Glomerular endothelial cell (primary cell): ENCODE measurements at places on chromosomes 3 and 15.
A peak's percentile ranks its signal among the peaks of the same experiment; 100 is the strongest.

GRCh38 chr15:68469162-68470048, 37.4 kb upstream of the ITGA11 start:
- no peak for DNase-seq

GRCh38 chr3:122992676-122993075, 34.9 kb downstream of the SEMA5B start:
- DNase-seq = no peak

DNA sequence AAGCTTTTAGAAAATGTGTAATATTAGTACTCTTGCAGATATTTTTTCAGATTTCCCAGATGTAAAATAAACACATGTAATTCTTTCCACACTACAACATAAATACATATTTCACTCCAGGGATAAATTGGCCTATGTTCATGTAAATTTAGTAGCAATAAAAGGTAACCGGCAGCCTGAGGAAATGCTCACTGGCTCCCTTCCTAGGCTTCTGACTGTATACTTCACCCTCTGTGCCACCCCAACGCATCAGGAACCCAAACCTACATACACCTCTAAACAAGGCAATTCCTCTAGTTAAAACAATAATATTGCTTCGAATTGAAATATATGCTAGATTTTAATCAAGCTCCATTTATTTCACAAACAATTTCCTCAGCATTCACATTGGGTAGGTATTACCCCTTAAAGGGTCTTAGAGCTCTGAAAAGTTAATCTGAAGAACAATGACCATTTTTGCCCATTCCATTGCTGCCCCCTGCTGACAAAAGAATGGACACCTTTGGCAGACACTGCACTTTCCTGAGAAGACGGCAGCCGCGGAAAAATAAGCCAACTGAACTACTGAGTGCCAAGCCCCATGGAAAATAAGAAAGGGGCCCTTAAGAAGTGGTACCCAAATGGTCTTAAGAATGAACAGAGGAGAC, 212.5 kb downstream of the OSBPL10 start:
- peak; percentile 48 for DNase-seq

DNA sequence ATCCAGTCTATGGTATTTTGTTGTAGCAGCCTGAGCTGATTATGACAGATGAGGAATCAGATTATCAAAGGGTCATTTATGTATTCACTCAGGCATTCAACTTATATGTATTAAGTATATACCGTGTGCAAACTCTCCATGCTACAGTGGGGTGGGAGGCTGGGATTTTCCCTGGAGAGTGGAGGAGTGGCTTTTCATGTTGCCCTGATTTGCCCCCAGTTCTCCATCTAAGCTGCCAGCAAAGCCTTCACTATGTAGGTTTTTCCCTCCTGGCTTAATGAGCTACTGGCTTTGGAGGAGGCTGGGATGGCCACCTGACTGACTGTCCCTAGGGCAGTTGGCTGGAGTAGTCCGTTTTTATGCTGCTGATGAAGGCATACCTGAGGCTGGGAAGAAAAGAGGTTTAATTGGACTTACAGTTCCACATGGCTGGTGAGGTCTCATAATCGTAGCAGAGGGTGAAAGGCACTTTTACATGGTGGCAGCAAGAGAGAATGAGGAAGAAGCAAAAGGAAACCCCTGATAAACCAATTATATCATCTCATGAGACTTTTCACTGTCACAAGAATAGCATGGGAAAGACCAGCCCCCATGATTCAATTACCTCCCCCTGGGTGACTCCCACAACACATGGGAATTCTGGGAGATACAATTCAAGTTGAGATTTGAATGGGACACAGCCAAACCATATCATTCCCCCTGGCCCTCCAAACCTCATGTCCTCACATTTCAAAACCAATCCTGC, 253.9 kb downstream of the RPLP1 start:
- no peak for DNase-seq

DNA sequence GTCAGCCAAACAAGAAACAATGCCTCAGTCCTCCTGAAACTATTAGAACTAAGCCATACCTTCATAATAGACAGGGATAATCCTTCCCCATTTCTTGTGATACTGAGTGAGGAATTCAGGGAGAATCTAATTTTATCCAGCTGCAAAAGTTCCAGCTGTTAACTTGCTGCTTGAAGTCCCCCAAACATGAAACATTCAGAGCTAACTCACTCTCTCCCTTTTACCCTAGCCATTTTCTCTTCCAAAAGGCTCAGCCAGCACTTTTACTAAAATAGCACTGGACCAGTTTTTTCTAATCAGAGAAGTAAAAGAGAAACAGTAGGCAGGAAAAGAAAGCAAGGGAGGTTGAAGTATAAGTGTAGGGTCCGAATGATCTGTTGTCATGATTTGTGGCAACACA, 268.1 kb downstream of the TAFA4 start:
- no peak for DNase-seq

GRCh38 chr3:177611752-177612334, 414.6 kb upstream of the TBL1XR1 start:
- no peak for DNase-seq

- DNase-seq = no peak
Observed at GRCh38 chr3:115399750-115400149, 223.6 kb upstream of the GAP43 start.

GRCh38 chr3:42306499-42306898, 40.5 kb upstream of the CCK start:
- no peak for DNase-seq

GRCh38 chr3:195597229-195597628, 13.5 kb upstream of the APOD start:
- no peak for DNase-seq

DNA sequence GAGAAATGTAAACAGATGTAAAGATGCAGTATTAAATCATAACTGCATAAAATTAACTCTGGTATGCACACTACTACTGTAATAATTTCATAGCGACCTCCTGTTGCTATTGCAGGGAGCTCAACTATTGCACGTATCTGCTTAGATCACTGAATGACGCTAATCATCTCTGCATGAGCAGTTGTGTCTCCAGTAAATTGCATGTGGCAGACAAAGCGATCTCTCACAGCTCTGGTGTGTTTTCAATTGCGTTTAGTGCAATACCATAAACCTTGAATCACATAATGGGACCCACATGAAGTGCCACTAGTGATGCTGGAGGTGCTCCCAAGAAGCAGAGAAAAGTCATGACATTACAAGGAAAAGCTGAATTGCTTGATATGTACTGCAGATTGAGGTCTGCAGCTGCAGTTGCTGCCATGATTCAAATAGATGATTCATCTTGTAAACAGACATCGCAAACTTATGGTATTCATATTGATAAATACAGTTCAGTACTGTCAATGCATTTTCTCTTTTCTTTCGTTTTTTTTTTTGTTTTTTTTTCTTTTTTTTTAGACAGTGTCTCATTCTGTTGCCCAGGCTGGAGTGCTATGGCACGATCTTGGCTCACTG, 30.2 kb upstream of the LCTL start:
- DNase-seq = no peak

DNA sequence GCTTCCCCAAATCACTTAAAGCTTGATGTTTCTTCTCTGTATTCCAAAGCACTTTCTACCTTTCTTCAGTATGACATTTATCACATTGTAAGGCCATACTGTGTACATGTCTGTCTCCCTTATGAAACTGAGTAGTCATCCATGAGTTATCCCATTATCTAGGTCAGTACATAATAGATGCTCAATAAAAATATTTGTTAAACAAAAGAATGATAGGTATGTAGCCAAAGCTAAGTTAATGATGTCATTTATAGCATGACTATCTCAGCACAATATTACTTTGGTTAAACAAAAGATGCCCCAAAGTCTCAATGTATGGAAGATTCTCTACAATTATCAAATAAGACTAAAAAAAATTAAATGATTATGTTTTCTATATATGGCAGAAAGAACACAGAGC, 3.1 kb upstream of the TMCO5A start:
- no peak for DNase-seq

DNA sequence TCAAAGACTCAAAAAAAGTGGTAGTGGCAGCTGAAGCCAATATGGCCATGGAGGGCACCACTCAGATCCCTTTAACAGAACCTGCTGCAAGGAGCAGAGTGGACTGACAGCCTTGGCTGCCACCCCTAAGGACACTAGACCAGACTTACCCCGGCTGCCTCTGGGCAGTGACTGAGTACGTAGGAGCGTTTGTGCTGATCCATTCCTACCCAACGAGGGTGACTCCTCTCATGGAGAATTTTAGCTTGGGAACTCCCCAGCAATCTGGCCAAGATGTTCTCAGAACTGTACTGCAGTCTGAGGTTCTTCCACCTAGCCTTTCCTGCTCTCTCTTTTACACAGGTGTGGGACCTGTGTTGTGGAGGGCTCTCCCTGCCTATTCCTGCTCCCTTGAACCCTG, 22.1 kb downstream of the CLEC3B start:
- DNase-seq = no peak

DNA sequence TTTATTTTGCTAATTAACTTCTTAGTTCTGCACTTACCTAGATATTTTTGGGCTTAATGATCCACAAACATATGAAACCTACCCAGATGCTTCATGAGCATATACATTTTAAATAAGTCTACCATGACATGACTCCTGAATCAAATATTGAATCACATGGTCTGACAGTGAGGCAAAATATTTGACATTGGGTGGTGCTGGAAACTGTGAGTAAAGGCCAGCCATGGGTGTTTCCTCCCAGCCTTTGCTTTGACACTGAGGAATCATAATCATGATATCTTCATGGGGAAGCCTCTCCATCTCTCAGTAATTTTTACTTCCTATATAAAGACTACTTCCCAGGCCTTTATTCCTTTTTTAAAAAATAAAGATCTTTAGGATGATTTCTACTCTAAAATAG, 22.8 kb upstream of the SSR3 start:
- DNase-seq = no peak

GRCh38 chr3:43752905-43753304, 62.2 kb downstream of the ABHD5 start:
- no peak for DNase-seq

- no peak for DNase-seq
Observed at GRCh38 chr3:63493101-63493500, 159.4 kb upstream of the SNTN start.

DNA sequence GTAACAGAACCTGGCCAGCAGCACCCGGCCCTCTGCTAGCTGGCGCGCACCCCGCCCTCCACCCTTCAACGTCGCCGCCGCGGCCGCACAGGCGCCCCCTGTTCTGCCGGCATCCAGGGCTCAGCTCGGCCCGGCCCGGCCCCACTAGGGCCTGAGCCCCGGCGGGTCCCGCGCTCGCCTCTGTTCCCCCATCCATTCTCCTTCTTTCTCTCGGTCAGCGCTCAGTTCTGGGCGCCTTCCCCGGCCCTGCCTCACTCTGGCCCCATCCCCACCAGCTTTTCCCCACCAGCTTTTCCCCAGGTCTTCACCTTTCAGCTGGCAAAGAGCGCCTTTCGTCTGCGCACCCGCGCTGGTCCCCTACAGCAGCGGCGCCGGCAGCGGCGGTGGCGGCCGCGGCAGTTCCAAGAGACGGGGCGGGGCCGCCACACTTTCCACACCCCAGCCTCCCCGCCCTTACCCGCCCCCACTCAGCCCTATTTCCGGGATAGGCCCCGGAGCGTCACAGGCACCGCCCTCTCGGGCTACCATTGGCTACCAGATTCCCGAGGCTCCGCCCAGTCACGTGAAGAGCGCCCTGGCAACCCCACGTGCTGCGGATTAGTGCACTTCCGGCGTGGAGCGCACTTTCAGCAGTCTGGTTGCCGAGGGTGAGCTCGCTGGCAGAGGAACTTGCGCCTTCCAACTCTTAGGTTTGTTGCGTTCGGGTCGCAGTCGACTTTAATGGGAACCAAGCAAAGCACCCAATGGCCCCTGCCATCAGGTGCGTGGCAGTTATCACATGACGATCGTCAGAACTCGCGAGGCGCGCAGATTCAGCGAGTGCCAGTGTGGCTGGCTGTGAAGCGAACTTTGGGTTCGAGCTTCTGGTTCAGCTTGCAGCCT, at the start of gene EIF5A2:
Gene EIF5A2 (minus strand): TSS at position 403 of the 882 bp plus-strand sequence. CDS start 831 bp downstream, outside the sequence.
- peak; percentile 45 for DNase-seq

DNA sequence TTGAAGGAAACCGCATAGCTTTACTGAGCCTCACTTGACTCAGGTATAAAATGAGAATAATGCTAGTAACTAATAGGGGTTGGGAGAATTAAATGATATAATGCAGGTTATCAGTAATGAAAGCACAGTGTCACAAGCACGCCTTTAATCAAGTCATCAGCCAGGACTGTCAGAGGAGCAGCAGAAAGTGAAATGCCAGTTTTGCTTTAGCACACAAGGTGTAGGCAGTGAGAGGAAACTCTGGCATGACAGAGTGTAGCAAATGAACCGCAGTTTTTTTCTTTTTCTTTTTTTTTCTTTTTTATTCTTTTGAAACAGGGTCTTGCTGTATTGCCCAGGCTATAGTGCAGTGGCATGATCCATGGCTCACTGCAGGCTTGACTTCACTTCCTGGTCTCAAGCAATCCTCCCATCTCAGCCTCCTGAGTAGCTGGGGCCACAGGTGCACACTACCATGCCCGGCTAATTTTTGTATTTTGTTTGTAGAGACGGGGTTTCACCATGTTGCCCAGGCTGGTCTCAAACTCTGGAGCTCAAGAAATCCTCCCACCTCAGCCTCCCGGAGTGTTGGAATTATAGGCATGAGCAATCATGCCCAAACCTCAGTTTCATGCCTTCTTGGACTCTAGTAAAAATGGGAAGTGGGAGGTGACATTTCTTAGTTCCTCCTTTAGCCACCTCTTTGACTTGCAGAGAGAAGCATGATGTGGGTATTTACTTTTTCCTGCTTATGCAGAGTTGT, 9.7 kb upstream of the SCAANT1 start:
- no peak for DNase-seq

- no peak for DNase-seq
Observed at GRCh38 chr3:111601810-111602209, 6.7 kb upstream of the ZBED2 start.

- no peak for DNase-seq
Observed at GRCh38 chr3:29203851-29204250, 77.0 kb upstream of the RBMS3 start.

- no peak for DNase-seq
Observed at GRCh38 chr3:50177346-50177745, 14.1 kb upstream of the GNAT1 start.

- no peak for DNase-seq
Observed at GRCh38 chr3:148957586-148957985, 33.8 kb upstream of the GYG1 start.

DNA sequence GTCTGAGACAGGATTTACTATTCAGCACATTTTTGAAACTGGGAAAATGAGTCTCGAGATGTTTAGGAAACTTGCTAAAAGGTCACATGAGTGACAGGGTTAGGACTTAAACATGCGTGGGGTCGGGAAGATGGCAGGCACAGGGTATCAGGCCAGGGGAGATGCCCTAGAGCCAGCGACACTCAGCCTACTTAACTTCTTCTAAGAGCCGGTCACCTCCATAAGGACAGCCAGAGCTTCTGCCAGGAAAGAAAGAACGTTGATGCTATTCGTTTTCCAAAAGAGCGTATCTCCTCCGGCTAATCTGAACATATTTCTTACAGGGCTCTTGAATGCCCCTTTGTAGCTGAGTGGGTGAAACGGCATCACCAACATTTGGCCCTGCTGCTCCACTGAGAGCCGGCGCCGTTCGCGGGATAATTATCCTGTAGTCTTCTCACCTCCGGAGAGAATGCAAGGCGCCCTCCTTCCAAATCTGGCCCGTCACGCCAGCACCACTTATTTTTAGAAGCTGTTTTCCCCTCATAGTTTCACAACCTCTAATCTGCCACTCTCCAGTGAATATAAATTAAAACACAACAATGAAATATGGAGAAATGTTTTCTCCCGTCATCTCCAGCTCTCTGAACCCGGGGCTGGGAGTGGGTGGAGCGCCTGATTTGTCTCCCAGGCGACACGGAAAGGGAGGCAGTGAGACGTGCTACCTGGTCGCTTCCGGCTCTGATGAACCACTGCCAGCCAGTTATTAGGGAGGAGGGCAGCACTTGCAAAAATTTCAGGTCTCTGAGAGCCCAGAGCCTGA, 58.5 kb downstream of the LIPC start:
- DNase-seq = no peak
